HS-5 (cell line): ENCODE measurements at places on chromosomes 5 and 9.
A peak's percentile ranks its signal among the peaks of the same experiment; 100 is the strongest.

- DNase-seq = peak; percentile 89
Measured at GRCh38 chr5:59792983-59793585, 100.4 kb downstream of the PDE4D start.

DNA sequence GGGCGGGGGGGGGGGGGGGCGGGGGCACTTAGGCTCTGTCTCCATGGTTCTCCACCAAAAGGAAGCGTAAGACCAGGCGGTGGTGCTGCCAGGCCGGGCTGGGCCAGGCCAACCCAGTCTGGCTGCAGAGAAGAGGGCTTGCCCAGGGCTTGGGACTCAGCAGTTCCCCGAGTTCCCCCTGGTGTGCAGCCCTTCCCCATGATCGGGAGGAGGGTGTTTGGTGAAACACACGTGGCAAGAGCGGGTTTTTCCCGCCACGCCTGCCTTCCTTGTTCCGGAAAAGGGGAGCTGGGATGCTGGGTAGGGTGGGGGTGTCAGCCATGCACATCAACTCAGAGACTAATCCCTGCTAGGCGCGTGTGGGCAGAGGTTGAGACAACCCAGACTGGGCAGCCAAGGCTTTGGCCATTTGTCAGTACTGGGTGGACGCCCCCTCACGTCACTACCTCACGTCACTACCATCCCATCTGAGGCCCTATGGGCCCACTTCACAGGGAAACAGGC lies 32.9 kb downstream of the PRRX2 start:
- DNase-seq = no peak

- DNase-seq = peak; percentile 18
Measured at GRCh38 chr5:101977729-101978345, 318.2 kb downstream of the SLCO4C1 start.

DNA sequence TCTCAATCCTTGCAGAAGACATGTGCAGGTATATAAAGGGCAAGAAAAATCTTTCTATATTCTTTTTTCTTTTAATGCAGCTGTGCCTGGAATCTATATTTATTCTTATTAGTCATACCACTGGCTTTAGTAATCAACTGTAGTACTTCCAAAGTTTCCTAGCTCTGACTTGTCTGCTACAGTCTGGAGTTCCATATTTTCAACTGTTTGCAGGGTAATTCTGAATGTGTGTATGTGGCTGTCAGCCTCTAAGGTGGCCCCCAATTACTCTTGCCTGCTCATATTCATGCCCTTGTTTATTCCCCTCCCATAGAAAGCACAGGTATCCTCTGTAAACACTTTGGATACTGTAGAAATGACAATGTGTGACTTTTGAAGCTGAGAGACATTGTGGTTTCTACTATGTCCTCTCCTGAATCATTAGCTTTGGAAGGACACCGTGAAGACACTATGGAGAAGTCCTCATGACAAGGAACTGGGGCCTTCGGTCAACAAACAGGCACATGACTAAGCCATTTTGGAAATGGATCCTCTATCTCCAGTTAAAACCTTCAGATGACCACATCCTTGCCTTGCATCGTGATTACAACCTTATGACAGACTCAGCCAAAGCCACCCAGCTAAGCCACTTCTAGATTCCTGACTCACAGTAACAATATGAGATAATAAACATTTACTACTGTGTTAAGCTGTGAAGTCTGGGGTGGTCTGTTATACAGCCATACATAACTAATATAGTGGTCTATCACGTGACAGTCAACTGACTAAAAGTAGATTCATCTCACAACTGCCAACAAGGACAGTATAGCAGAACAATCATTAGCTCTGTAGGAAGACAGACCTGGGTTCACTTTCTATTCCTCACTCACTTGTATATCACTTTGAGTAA lies 49.5 kb upstream of the SUSD1 start:
- DNase-seq = peak; percentile 39

- no peak for DNase-seq
Measured at GRCh38 chr5:61467766-61468482, 135.9 kb downstream of the ZSWIM6 start.

GRCh38 chr9:76371901-76372300 lies 22.3 kb downstream of the RFK start:
- peak; percentile 44 for DNase-seq

- DNase-seq = no peak
Measured at GRCh38 chr5:57320582-57320981, 146.7 kb downstream of the GPBP1 start.

DNA sequence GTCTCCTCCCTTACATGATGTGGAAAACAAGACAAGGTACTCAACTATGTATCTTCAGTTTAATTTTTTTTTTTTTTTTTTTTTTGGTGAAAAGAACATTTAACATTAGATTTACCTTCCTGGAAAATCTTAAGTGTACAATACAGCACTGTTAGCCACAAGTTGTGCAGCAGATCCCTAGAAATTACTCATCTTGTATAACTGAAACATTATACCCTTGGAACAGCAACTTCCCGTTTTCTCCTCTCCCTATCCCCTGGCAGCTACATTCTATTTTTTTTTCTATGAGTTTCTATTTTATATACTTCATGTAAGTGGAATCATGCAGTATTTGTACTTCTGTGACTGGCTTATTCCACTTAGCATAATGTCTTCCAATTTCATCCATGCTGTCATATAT lies 421.9 kb upstream of the FTMT start:
- DNase-seq = no peak

- no peak for DNase-seq
Measured at GRCh38 chr9:86329649-86330048, 24.6 kb downstream of the TUT7 start.

GRCh38 chr5:83510260-83510659 lies 38.7 kb downstream of the VCAN start:
- no peak for DNase-seq

DNA sequence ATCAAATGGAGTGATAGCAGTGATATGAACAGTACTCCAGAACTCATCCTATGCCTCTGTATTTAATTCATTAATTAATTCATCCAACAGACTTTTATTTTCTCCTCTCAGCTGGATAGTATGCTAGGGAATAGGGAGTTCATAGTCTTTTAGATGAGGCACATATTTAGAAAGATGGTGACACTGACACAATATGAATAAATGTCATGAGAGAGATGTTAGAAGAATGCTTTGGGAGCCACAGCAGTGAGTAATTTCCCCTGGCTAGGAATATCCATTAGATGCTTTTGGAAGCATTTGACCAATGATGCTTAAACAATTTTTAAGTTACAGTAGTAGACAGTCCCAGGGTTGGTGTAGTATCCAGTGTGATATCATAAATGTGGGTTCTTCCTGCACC lies 428.7 kb upstream of the SGCD start:
- DNase-seq = no peak

DNA sequence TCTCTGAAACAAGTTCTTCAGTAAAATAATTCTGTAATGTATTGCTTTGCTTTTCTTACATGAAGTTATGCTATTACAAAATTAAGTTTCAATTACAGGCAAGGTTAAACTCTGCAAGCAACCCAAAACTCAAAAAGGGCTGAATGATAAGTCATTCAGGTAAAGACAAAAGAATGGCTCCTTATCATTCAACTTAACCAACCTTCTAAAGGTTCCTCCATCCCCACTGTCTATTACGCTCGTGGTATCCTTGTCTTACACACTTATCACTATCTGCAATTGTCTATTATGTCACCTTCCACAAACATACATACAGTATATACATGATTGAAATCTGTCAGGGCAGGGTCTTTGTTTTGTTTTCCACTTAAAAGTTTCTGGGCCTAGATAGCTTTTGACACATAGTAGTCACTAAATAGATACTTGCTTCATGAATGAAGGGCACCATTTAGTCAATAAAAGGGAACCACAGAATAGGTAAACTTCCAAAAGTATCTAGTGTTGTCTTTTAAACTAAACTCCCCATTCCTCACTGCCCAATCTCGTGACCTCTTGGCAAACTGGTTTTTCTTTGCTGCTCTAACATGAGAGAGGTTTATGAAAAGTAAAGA lies 6.9 kb downstream of the RPL37 start:
- no peak for DNase-seq

DNA sequence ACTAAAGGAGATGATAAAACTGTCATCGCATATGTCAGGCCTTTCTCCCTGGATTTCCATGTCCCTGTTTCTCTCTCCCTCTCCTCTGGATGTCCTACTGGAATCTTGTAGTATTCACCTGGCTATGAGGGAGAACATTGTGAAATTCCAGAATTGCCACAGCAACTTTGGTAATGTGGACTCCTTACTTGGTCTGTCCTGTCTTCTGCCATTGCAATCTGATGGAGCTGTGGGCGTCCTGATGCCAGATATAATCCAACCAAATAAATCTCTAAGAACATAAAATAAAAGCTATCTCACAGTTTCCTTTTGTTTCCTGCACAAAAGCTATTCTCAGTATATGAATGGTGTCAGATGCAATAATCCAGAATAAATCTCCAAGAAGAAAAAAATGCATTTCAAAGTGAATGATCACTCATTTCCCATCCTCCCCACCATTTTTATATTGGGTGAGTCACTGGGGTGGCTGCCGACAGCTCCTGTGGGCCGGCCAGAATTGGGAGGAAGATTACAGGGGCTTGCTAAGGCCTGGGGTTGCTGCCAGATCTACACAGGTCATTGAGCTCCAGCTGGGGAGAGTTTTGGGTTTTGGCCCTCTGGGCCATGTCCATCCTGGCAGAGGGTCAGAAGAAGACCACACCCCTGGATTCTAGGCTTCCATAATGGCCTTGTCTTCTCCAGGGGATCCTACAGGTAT lies 160.7 kb upstream of the PITX1 start:
- no peak for DNase-seq

DNA sequence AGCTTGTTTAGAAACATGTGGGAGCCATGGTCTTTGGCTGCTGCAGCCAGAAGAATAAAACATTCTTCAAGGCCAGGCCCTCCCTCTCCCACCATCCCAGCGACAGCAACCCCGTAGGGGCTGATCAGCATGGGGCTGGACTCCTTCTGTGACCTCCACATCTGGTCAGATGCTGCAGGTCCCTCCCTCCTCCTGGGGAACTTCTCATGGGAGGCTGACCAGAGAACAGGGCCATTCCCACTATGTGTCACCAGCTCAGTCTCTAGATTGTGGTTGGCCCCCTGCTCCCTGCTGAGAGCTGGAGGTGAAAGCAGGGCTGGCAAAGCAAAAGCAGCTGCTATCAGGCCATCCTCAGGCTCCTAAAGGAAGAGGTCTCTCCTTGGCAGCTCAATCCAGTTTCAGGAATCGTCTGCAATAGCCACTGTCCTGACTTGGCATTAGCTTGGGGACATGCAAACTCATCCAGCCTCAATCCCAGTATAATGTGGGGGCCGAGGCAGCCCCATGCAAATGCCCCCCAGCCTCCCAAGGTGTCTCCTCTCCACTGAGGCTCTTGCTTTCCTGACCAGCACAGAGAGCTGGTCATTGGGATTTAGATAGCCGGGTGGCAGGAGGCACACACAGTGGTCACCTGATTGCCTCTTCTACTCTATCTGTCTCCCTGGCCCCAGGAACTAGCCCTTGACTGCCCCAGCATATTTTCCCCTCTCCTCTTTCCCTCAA lies 81.5 kb downstream of the NRG2 start:
- DNase-seq = no peak

- DNase-seq = no peak
Measured at GRCh38 chr9:117411547-117411946, 3.3 kb downstream of the ASTN2 start.

- DNase-seq = no peak
Measured at GRCh38 chr5:175856408-175857100, 14.8 kb upstream of the CPLX2 start.

GRCh38 chr5:60636001-60636400 lies 64.0 kb downstream of the DEPDC1B start:
- no peak for DNase-seq

- DNase-seq = no peak
Measured at GRCh38 chr9:110228321-110228720, 20.4 kb upstream of the C9orf152 start.
